SHP77 (cell line): ENCODE measurements at places on chromosomes 1 and 21.

- DNase-seq = no peak
These were observed 21.0 kb downstream of the CNIH4 start for GRCh38 chr1:224377676-224378006.

GRCh38 chr1:217333939-217334338 is 297.0 kb downstream of the GPATCH2 start:
- DNase-seq = peak; percentile 55

GRCh38 chr1:28233264-28233606 is 406 bp upstream of the DNAJC8 start:
- DNase-seq = no peak

DNA sequence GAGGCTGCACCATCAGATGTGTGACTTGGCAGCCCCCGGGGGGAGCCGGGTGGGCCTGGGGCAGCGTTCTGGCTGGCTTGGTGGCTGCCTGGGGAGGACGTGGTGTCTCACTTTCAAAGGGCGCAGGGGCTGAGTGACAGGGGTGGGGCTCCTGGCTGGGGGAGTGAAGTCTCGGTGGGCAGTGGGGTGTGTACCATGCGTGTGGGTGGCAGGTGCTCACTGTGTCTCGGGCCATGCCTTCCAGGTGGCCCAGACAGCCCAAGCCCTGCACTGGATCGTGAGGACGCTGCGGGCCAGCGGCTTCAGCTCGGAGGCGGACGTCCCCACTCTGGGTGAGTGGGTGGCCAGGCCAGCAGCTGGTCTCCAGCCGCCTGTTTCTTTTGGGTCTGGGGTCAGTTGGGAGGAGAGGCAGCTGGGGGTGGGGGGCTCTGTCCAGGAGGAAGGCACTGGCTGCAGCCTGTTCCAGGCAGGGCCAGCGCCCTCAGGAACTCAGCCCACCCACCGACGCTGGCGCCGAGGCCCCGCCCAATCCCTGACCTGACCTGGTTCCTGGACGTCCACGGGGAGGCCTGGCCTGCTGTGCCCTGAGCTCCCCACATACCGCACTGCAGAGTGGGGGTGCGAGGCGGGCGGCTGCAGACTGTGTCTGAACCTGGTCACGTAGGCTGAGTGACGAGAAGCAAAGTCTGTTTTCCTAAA is 30.6 kb upstream of the LRRC3 start:
- peak; percentile 33 for DNase-seq

GRCh38 chr1:6475381-6476133 is 9.6 kb upstream of the TNFRSF25 start:
- no peak for DNase-seq

DNA sequence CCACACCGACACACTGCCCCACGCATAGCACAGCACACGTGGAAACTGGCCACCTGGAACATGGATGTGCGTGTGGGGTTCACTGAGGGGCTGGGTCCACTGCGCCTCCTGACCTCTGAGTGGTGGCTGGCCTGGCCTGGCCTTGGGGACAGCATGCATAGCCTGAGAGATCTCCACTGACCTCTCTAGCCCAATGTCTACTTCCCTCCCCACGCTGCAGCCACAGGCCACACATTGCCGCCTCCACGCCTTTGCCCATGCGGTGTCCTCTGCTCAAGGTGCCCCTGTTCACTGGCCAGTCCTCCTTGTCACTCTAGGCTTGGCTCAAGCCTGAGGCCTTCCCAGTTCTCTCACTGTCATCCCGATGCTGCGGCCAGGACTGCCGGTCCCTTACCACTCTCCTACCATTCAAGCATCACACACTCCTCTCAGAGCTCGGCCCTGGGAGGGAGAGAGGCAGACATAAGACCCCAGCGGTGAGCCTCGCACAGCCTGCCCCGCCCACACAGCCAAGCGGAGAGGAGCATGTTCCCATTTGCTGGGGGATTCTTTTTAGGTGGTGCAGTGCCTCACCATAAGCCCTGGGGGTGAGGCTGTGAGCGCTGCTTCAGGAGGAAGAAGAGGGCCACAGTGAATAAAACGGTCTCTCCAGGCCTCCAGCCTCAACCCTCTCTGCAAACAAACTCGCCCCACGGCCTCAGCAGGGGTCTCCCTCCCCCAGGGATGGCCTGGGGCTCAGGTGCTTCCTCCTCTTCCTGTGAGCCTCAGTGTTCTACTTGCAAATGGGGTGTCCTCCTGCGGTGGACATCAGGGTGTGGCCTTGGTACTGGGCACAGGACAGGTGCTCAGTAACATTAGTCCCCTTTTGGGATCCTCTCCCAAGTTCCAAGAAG is 80.8 kb downstream of the DMRTB1 start:
- no peak for DNase-seq

- peak; percentile 6 for DNase-seq
These were observed 34.2 kb downstream of the VWA5B1 start for GRCh38 chr1:20324704-20325406.

GRCh38 chr1:190904091-190904695 is 426.5 kb upstream of the BRINP3 start:
- DNase-seq = no peak

- no peak for DNase-seq
These were observed 216.0 kb downstream of the DENND1B start for GRCh38 chr1:197559244-197559643.

GRCh38 chr1:3380469-3380868 is 74.0 kb upstream of the ARHGEF16 start:
- no peak for DNase-seq

DNA sequence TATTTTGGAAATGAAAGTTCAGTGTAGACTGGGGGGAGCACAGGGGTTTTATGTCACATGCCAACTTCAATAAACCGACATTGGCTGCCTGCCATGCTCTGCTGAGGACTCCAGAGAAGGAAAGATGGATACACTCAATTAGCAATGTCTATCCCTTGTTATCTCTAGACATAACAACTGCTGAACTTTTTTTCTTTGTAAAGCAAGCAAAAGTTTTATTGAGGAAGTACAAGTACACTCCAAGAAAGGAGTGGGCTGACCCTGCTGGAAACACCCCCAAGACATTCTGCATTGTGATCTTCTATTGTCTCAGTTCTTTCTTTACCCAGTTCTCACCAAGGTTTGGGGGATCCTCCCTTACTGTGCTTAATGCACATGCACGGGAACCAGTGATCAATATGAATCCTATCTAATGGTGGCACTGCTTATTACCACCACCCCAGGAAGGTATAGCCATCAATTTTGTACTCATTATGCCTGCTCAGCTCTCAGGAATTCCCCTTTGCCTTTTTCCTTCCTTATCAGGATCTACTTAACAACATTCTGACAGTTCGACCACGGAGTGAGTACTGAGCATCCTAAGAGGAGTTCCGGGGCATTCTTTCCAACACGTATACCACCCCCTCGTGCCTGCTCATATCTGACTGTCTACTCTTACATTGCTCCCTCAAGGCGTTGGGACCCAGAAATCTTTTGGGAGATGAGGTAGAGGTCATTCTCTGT is 28.7 kb downstream of the SYNJ1 start:
- no peak for DNase-seq

GRCh38 chr1:200228486-200228885 is 181.3 kb downstream of the ZNF281 start:
- no peak for DNase-seq
